ENCODE measurements at places on chromosomes 7 and 10. TPM values are rescaled to one million over a fixed set of nuclear protein-coding genes. Genes with fewer than 3 reads are reported as not detected.
A peak's percentile ranks its signal among the peaks of the same experiment; 100 is the strongest.

Gene SPAM1
- not detected for total RNA-seq

Gene OR6V1
- not detected for total RNA-seq

Gene ZNF680
- total RNA-seq, result 13.5 TPM

Gene FKBP6
- not detected for total RNA-seq

Gene CDK6
- total RNA-seq, result 131 TPM

- no peak overlapping the region for H3K4me3 ChIP-seq
- peaks cover 55% of the 10 kb centered on the region for H3K36me3 ChIP-seq
- peak overlapping the region; percentile 13 for H3K27ac ChIP-seq
- DNase-seq, result no peak
These were observed 107.3 kb downstream of the SMURF1 start for GRCh38 chr7:99036546-99037111.

- H3K4me1 ChIP-seq, result no peaks in the 10 kb centered on the region
- no peaks in the 10 kb centered on the region for H3K36me3 ChIP-seq
- peaks cover 6% of the 10 kb centered on the region for H3K27me3 ChIP-seq
- DNase-seq, result no peak
- H3K27ac ChIP-seq, result no peak overlapping the region
- H3K4me3 ChIP-seq, result no peak overlapping the region
These were observed 23.5 kb downstream of the YKT6 start for GRCh38 chr7:44224080-44224973.

- peak overlapping the region; percentile 59 for H3K4me3 ChIP-seq
- peaks cover 20% of the 10 kb centered on the region for H3K4me1 ChIP-seq
- peaks cover 5% of the 10 kb centered on the region for H3K36me3 ChIP-seq
- no peak for DNase-seq
- no peaks in the 10 kb centered on the region for H3K27me3 ChIP-seq
These were observed 541 bp upstream of the DENND10 start for GRCh38 chr10:119103241-119103902.

- DNase-seq, result no peak
- H3K27me3 ChIP-seq, result no peaks in the 10 kb centered on the region
- H3K27ac ChIP-seq, result no peak overlapping the region
These were observed 81.7 kb upstream of the ITPRID1 start for GRCh38 chr7:31432176-31432575.

DNA sequence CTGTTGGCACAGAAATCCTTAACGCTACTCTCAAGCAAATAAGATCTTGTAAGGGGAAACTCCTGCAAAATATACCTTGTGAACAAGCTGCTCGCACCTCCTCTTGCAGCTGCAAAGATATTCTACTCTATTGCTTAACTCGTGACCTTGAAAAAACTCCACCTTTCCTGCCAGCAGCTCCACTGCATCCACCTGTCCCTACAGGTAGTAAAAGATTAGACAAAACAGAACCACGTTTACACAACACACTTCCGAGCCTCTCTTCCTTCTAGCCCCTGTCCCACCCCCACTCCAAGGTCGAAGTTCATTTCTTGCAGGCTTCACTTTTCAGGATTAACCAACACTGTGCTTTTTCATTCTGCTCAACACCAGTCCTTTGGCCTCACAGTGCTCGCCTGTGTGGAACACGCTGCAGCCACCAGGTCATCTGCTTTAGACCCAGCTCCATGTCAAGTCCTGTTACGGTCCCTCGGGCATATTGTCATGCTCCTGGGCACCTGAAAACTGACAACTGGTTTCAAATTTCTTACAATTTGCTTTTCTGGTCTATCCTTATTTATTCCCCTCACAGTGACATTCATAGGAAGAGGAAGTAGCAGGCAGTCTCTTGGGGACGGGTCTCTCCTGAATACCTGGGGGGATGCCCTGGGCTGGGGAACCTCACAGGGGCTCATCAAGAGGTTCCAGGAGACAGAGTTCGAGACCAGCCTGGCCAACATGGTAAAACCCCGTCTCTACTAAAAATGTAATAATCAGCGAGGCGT is 165.8 kb upstream of the KLF14 start:
- no peak for DNase-seq
- peak overlapping the region; percentile 89 for H3K27ac ChIP-seq
- peaks cover 96% of the 10 kb centered on the region for H3K36me3 ChIP-seq
- H3K27me3 ChIP-seq, result peaks cover 6% of the 10 kb centered on the region
- peak overlapping the region; percentile 40 for H3K4me3 ChIP-seq
- peaks cover 99% of the 10 kb centered on the region for H3K4me1 ChIP-seq

- H3K36me3 ChIP-seq, result no peaks in the 10 kb centered on the region
- H3K4me1 ChIP-seq, result no peaks in the 10 kb centered on the region
- H3K27me3 ChIP-seq, result no peaks in the 10 kb centered on the region
These were observed 57.2 kb downstream of the DDC start for GRCh38 chr7:50507898-50508470.

GRCh38 chr7:135159359-135160085 is 11.0 kb downstream of the CYREN start:
- H3K27ac ChIP-seq, result peak overlapping the region; percentile 85
- H3K27me3 ChIP-seq, result no peaks in the 10 kb centered on the region
- no peak overlapping the region for H3K4me3 ChIP-seq
- peaks cover 32% of the 10 kb centered on the region for H3K4me1 ChIP-seq
- no peak for DNase-seq

GRCh38 chr10:2980116-2980515 is 87.2 kb upstream of the PFKP start:
- H3K4me1 ChIP-seq, result no peaks in the 10 kb centered on the region
- no peak overlapping the region for H3K27ac ChIP-seq
- DNase-seq, result no peak
- H3K27me3 ChIP-seq, result peaks cover 6% of the 10 kb centered on the region
